Foreskin keratinocyte (primary cell): ENCODE measurements at places on chromosomes 11 and 22.

GRCh38 chr11:14119357-14119756 lies 156.8 kb downstream of the SPON1 start:
- DNase-seq = no peak

DNA sequence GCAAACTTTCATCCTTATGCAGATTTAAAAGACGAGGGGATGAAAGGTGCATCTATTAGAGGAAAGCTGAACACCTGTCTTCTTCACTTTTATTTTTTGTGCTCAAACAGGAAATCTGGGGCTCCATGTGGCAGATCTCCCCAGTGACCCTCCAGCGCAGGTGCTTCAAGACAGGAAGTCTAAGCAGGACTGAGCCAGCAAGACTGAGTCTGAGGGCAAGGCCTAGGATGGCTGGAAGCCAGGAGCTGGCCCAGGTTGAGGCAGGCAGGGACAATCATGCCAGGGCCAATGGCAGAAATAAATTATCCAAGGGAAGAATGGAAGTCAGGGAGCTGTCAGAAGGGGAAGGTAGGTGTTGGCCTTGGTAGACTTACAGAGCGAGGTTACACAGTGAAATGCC lies 101.1 kb upstream of the SPON1 start:
- DNase-seq = no peak

DNA sequence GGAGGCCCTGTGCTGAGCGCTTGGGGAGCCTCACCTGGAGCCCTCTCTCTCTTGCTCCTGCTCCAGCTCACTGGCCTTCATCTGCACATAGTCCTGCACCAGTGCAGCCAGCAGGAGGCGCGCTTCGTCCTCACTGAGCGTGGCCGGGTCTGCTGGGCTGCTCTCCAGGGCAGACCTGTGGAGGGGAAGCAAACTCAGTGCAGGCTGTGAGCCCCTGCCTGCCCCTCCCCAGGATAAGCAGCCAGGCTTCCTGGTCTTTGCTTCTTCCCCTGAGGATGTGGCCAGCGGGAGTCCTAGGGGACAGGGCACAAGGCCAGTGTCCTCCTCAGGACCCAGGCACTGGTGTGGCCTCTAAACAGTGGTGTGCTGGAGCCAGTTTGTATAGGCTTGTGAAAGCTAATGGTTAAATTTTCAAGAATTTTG lies 2.2 kb downstream of the CALCA start:
- DNase-seq = no peak

GRCh38 chr22:33188326-33188725 lies 130.1 kb upstream of the SYN3 start:
- no peak for DNase-seq

GRCh38 chr11:75233754-75234172 lies 6.8 kb upstream of the TPBGL start:
- DNase-seq = no peak

DNA sequence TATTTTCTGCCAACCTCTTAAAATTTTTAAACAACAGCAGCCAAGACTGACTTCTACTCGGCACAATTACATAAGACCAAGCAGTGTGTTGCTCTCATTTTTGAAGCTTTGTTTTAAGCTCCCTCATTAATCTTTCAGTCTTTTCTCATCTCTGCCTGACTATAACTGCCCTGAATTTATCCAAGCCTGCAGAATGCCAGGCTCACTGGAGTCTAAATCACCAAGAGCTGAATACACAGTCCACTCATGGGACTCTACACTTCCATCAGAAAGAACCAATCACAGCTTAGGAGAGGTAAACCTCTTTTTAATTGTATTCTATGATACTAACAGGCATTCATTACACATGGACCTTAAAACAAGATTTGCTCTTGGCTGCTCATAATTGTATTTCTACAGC lies 178.7 kb downstream of the CADM1 start:
- no peak for DNase-seq

- no peak for DNase-seq
These were observed 2.9 kb downstream of the KLHL35 start for GRCh38 chr11:75429902-75430713.

DNA sequence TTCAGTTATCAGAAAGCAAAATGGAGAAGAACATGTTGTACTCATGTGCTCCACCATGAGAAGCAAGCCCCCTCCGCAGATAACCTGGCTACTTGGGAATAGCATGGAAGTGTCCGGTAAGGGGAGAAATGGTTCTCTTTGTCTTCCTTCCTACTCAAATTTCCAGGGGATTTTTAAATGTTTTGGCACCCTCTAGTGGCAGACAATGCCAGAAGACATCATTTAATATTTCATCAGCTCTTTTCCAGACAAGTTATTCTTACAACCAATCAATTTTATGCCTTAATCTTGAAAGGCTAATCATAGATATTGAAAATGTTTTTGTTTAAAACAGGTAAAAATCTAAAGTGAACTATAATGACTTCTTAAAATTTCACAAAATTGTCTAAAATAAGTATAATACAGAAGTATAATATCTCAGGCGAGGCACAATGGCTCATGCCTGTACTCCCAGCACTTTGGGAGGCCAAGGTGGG lies 15.7 kb downstream of the CRTAM start:
- DNase-seq = peak; percentile 31

GRCh38 chr11:65588199-65589054 lies 7.2 kb downstream of the KCNK7 start:
- no peak for DNase-seq

GRCh38 chr11:28071305-28071704 lies 36.7 kb downstream of the KIF18A start:
- no peak for DNase-seq

GRCh38 chr11:133381761-133382130 lies 150.6 kb downstream of the OPCML start:
- DNase-seq = no peak

GRCh38 chr11:1469287-1469910 lies 17.2 kb downstream of the MOB2 start:
- no peak for DNase-seq

- no peak for DNase-seq
These were observed 3.3 kb downstream of the TANGO2 start for GRCh38 chr22:20024225-20024624.

- no peak for DNase-seq
These were observed 157.8 kb downstream of the CACNA1I start for GRCh38 chr22:39728236-39728860.

DNA sequence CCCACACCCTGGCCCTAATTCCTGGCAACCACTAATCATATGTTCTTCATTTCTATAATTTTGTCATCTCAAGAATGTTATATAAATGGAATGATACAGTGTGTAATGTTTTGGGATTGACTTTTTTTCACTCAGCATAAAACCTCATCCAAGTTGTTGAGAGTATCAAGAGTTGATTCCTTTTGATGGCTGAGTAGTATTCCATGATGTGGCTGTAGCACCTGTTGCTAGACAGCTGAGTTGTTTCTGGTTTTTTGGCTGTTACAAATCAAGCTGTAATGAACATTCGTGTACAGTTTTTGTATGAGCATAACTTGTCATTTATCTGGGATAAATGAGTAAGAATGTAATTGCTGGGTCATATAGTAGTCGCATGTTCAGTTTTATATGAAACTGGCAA lies 59.2 kb downstream of the LHFPL7 start:
- DNase-seq = no peak

DNA sequence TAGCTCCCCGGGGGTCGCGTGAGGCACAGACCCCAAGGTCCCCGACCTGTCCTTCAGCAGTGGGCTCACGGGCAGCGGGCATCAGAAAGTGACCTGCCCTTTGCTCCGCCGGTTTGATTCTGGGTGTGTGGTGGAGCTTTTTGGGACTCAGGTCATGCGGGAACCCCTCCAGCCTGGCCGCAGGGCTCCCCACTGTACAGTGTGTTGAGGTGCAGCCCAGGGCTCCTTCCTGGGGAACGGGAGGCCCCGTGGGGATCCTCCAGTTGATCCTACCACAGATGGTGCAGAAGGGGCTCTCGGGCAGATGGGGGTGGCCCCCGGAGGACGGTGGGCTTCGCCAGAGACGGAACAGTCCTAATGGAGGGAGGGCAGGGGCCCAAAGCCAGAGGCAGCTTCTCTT lies 24.2 kb downstream of the MUC6 start:
- DNase-seq = no peak

DNA sequence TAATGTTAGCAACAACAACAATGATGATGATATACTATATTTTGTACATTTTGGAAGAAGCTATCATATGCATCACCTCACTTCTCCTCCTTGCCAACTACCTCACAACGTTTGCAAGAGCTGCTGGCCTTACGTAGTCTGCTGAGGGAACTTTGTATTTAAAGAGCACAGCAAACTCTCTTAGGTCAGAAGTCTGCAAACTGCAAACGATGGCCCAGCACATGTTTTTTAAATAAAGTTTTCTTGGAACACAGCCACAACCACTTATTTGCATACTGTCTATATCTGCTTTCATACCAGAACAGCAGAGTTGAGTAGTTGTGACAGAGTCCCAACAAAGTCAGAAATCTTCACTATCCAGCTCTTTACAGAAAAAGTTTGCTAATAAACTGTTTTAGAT lies 261.7 kb downstream of the TENM4 start:
- no peak for DNase-seq

- DNase-seq = peak; percentile 26
These were observed 131.4 kb upstream of the UBASH3B start for GRCh38 chr11:122523846-122524805.

GRCh38 chr22:50192436-50193204 lies 6.9 kb downstream of the TRABD start:
- DNase-seq = no peak

DNA sequence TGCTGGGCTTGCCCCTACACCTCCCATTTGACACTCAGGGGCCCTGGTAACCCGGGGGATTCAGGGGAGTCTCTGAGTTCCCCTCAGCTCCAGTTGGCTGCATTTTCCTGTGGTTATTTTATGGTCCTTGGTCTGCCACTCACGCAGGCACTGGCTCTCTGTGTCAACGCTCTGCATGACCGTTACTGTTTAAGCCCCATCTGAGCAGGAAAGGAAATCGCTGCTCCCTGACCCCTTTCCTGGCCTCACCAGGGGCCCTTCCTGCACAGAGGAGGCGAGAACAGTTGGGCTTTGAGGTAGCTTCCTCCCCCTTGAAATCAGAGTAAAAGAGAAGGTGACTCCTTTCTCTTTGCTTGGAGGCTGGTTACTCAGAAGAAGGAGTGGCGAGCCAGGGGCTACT lies 2.4 kb downstream of the C1QTNF4 start:
- no peak for DNase-seq

DNA sequence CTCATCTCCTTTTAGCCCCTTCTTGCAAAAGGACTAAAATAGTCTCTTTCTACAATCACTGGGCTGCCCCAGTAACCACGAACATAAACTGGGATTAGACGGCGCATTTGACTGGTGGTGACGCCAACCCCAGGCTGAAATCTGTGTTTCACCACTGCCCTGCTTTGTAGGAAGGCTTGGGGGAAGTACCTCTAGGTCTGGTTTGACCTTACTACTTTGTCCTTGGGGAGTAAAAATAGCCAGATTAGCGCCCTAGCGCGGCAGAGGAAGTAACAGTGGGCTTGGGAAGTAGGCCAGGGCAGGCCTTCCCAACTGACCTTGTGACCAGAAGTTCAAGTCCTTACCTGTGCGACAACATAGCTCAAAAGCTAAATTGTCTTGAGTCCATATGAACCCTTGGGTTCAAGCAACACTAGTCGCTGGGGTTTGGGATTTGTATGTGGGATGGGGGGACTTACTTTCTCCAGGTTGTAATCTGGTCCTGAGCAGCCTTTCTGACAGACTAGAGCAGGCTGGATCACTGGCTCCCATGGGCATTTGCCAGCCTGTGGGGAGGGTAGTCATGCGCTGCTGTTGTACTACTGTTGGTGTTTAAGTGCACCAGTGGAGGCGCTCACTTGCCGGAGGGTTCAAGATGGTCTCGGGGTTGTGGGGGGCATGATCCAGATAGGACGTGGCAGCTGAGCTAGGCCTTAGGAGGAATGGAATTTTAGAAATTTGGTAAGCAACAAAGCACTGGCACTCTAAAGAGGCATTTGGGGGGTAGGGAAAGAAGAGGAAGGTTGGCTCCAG lies 953 bp upstream of the PACS1 start:
- peak; percentile 51 for DNase-seq

GRCh38 chr22:26330971-26331625 lies 98.0 kb upstream of the ASPHD2 start:
- DNase-seq = peak; percentile 22

- DNase-seq = no peak
These were observed 37.6 kb upstream of the SEZ6L start for GRCh38 chr22:26131589-26132154.

GRCh38 chr22:48779211-48779643 lies 1048.4 kb downstream of the BRD1 start:
- DNase-seq = no peak

DNA sequence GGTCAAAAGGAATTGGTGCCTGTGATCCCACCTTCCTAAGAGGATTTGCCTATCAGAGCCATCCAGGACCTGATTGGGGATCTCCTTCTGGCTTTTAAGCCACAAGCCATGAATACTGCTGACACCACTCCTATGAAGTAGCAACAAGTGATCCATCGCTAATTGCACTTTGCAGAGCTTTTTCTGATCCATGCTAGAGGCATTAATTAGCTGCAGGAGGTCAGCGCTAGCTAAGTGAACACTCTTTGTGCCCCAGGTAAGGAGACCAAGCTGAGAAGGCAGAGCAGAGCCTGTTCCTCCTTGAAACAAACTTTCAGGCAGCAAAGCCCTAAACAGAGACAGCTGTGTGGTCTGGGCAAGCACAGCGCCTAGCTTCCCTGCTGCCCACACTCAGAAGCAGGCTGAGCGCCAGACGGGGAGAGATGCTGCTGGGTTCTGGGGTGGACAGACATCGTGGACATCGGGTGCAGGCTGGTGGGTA lies 122.2 kb downstream of the ABTB2 start:
- DNase-seq = no peak

- DNase-seq = no peak
These were observed 9.2 kb upstream of the MAPK1 start for GRCh38 chr22:21876486-21877176.

- DNase-seq = peak; percentile 66
These were observed 2.2 kb downstream of the SLC25A22 start for GRCh38 chr11:795634-796564.

DNA sequence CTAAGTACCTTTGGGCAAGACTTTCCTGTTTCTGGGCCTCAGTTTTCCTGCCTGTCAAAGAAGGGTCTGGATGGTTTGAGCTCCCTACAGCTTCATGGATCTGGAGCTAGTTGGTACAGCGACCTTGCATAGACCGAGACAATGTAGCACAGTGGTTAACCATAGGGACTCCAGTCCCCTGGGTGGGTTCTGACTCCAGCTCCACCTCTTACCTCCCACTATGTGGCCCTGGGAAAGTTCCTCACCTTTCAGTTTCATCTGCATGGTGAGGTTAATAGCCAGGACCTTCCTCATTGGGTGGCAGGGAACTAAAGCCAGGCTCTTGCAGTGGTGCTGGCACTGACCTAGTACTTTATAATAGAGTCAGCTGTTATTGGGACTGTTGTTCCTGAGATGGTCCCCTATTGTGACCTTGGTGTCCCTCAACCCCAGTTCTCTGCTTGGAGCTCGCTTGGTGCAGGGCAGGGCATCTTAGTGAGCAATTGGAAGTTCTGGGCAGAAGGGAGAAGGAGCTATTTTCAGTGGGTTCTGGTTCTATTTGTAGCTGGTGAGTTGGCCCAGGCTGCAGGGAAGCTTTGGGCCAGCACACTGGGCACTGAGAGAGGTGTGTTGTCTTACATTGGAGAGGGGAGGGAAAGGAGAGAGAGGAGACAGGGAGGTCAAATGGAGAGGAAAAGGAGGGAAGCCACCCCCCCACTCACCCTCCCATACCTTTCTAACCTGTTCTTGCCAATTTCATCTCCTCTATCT lies 10.7 kb upstream of the MTMR3 start:
- DNase-seq = no peak
